ENCODE measurements at places on chromosomes 7 and 10. TPM values are rescaled to one million over a fixed set of nuclear protein-coding genes. Genes with fewer than 3 reads are reported as not detected.

The CALML3 gene
- total RNA-seq = not detected

The ACHE gene
- 0.25 TPM for total RNA-seq

DNA sequence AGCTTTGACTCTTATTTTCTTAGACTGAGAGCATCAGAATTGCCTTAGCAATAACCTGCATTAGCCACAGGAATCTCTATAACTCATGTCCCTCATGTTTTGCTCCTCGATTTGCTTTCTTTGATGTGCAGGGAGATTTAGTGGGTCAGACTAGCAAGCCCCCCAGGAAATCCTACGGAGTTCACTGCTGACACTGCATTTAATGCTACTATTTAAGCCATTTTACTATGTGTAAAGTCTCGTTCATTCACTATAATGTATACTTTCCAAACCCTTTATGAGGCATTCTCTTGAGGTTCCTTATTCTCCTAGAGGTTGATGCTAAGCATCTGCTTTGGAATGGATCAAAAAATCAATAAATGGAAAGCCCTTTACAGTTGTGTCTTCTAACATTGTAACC lies 28.4 kb downstream of the DYNC1I1 start:
- DNase-seq = no peak
- peaks cover 3% of the 10 kb centered on the region for H3K27me3 ChIP-seq
- no peaks in the 10 kb centered on the region for H3K36me3 ChIP-seq
- no peaks in the 10 kb centered on the region for H3K4me1 ChIP-seq
- H3K4me3 ChIP-seq = no peak overlapping the region

DNA sequence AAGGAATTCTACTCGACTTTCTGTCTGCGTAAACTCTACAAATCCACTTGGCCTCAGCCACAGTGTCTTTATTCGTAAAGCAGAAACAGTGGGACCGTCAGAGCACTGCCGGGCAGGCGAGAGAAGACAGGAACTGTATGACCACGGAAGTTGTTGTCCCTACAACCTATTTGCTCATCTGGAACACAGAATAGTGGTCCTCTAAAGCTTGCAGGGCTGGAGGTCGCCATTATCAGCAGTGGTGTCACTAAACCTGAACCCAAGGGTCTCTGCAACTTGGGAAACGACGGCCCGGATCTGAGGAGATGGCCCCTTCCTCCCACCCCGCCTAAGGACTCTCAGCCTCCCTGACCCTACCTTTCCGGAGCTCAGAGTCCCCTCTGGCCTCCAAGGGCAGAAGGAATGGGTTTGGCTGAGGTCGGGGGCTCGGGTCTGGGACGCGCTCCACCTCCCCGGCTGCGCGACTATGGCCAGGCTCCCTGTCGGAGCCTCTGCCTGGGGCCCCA lies 442 bp downstream of the STYXL1 start:
- peaks cover 22% of the 10 kb centered on the region for H3K4me1 ChIP-seq
- H3K27ac ChIP-seq = peak overlapping the region; percentile 92
- DNase-seq = no peak
- H3K27me3 ChIP-seq = no peaks in the 10 kb centered on the region
- peak overlapping the region; percentile 95 for H3K4me3 ChIP-seq

DNA sequence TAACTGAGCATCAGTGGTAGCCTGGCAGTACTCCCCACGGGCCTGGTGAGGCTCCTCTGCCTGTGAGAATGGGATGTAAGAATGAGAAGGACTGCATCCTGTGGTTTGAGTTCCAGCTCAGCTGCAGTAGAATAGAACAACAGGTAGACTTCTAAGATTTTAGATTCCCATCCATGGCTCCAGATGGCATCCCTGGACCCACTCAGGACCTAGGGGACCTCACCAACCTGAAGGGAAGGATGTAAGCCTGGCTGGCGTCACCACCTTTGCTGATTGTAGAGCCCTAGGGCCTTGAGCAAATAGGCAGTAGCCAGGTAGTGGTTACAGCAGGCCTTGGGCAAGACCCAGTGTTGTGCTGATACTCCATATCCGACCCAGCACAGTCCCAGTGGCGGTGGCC lies 9.6 kb upstream of the AOC1 start:
- H3K4me1 ChIP-seq = no peaks in the 10 kb centered on the region
- H3K36me3 ChIP-seq = no peaks in the 10 kb centered on the region
- H3K4me3 ChIP-seq = no peak overlapping the region
- no peak overlapping the region for H3K27ac ChIP-seq
- H3K27me3 ChIP-seq = no peaks in the 10 kb centered on the region

The TMEM140 gene
- total RNA-seq = 22.3 TPM

GRCh38 chr10:86363184-86363832 lies 3.3 kb downstream of the GRID1 start:
- peaks cover 9% of the 10 kb centered on the region for H3K27me3 ChIP-seq
- no peaks in the 10 kb centered on the region for H3K36me3 ChIP-seq
- no peak for DNase-seq
- no peak overlapping the region for H3K4me3 ChIP-seq

The GRID1 gene
- total RNA-seq = 0.14 TPM

- H3K36me3 ChIP-seq = no peaks in the 10 kb centered on the region
- peaks cover 21% of the 10 kb centered on the region for H3K4me1 ChIP-seq
- H3K4me3 ChIP-seq = no peak overlapping the region
- no peaks in the 10 kb centered on the region for H3K27me3 ChIP-seq
Measured at GRCh38 chr10:75600833-75601232, 169.4 kb downstream of the LRMDA start.

The TMEM213 gene
- not detected for total RNA-seq

- H3K36me3 ChIP-seq = no peaks in the 10 kb centered on the region
- H3K27me3 ChIP-seq = no peaks in the 10 kb centered on the region
- no peak overlapping the region for H3K27ac ChIP-seq
- no peak for DNase-seq
Measured at GRCh38 chr7:24945899-24946298, 34.1 kb downstream of the OSBPL3 start.

The FAM221A gene
- total RNA-seq = 2.8 TPM

DNA sequence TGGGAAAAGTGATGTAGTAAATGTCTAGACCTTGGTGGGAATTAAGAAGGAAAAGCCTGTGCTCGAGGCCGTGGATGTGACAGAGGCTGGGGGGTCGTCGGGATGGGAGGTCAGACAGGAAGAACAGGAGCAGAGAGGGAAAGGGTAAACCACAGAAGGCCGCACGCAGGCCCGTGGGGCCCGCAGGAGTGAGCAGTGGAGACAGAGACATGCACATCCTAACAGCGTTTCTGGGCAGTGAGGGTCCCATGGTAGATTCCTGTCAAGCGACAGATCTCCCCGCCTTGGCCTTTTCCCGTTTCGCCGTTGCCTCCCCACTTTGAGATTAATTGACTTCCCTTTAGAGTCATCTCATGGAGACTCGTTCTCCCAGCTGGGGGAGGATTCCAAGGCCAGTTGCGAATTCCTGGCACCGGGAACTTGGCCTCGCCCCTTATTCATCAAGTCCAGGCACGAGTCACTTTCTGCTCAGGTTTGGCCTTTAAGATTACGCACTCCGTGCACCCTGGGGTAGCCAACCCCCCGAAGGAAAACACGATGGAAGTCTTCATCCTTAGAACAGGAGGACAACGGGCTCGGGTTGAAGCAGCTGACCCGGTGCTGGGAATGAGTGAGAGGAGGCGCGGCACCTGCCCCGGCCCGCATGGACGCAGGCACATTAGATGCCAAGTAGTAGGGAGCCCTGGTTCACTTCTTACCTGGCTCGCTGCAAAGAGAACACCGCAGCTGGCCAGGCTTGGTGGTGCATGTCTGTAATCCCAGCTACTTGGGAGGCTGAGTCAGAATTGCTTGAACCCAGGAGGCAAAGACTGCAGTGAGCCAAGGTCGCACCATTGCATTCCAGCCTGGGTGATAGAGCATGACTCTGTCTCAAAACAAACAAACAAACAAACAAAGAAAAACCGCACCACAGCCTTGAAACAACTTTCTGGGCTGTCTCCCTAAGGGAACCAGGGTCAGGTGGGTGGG lies 315.2 kb upstream of the SHH start:
- no peak overlapping the region for H3K4me3 ChIP-seq
- no peaks in the 10 kb centered on the region for H3K36me3 ChIP-seq
- H3K27ac ChIP-seq = no peak overlapping the region

GRCh38 chr7:18901351-18901750 lies 216.1 kb downstream of the TWIST1 start:
- no peak for DNase-seq
- H3K36me3 ChIP-seq = no peaks in the 10 kb centered on the region
- no peak overlapping the region for H3K4me3 ChIP-seq
- H3K27me3 ChIP-seq = no peaks in the 10 kb centered on the region

DNA sequence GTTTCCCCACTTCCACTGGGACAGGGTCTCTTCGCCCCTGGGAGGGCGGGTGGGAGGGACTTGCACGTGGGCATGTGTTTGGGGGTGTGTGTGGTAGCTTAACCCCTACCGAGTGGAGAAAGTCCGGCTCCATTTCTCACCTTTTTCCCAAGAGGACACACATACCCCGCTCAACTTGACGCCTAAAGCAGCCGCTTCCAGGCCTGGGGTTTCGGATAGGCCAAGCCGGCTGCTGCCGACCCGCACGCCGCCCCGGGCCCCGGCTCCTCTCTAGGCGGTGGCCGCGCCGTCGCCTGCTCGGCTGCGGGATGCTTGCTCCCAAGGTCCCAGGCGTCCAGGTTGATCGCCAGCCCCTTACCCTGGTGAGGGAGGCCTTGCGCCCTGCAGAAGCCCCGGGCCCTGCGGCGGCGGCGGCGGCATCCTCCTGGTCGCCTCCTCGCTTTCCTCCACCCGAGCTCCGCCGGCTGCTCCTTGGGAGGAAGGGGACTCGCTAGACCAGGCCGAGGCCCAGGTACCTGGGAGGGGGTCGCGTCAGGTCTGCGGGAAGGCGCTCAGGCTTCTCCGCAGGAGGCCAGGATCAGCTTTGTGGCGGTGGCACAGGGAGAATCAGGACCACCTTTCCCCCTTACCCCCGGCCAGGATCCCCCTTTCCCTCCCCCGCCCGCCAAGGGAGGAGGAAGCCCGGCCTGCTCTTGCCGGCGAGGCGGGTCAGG lies 3.2 kb upstream of the GATA3 start:
- H3K4me3 ChIP-seq = no peak overlapping the region
- no peaks in the 10 kb centered on the region for H3K36me3 ChIP-seq
- H3K27ac ChIP-seq = no peak overlapping the region
- H3K27me3 ChIP-seq = peaks cover 6% of the 10 kb centered on the region

The SGCE gene
- 32.6 TPM for total RNA-seq

The LIPF gene
- total RNA-seq = not detected

The HHEX gene
- 16.2 TPM for total RNA-seq

GRCh38 chr10:81068460-81068859 lies 530.8 kb downstream of the SH2D4B start:
- no peaks in the 10 kb centered on the region for H3K36me3 ChIP-seq
- no peak overlapping the region for H3K27ac ChIP-seq
- H3K27me3 ChIP-seq = peaks cover 2% of the 10 kb centered on the region
- no peak overlapping the region for H3K4me3 ChIP-seq

GRCh38 chr7:20365486-20365885 lies 34.8 kb downstream of the ITGB8 start:
- no peaks in the 10 kb centered on the region for H3K27me3 ChIP-seq
- H3K4me3 ChIP-seq = no peak overlapping the region
- no peak for DNase-seq
- no peak overlapping the region for H3K27ac ChIP-seq

- no peak for DNase-seq
- H3K27me3 ChIP-seq = no peaks in the 10 kb centered on the region
- no peak overlapping the region for H3K4me3 ChIP-seq
- peaks cover 8% of the 10 kb centered on the region for H3K36me3 ChIP-seq
- H3K4me1 ChIP-seq = no peaks in the 10 kb centered on the region
- H3K27ac ChIP-seq = no peak overlapping the region
Measured at GRCh38 chr7:155755026-155755425, 57.2 kb downstream of the SHH start.

The CFAP69 gene
- 4.0 TPM for total RNA-seq

DNA sequence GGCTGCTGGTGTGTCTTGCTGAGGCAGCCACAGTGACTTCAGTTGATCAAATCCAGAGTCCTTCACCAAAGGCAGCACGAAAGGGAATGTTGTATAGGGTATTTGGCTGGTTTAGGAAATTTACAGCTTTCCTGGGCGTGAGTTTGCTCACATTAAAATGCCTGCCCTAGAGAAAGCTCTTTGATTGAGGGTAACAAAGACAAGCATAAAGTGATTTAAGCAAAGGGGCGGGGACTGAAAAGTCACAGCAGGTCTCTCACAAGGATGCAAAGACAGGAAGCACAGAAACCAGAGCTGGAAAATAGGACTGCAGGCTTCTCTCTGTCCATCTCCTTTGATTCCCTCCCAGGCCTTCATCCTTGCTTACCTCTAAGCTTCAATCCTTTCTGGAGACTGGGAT lies 139.2 kb downstream of the ELMO1 start:
- H3K27ac ChIP-seq = no peak overlapping the region
- no peak overlapping the region for H3K4me3 ChIP-seq
- DNase-seq = no peak
- H3K36me3 ChIP-seq = peaks cover 12% of the 10 kb centered on the region

DNA sequence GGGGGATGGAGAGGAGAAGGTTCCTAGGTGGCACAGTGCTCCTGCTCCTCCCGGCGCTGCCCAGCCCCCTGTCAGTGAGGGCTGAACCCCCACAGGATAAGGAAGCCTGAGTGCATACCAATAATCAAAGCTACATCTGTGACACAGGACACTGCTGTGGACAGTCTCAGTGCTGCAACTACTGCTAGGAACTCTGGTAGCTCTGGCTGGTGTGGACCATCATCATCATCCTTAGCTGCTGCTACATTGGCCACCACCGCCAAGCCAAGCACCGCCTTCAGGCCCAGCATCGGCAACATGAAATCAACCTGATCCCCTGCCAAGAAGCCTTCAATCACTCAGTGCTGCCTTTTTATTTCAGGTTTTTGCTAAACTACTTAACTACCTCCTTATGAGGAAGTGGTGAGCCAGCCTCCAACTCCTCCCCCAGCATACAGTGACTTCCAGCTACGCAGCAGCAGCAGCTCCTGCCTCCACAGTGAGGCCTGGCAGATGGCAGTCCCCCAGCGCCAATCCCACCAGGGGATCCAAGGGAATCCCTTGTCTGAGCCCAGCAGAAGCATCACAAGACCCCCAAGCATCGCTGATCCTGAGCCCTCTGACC lies 32.1 kb upstream of the SLC26A4 start:
- no peak overlapping the region for H3K27ac ChIP-seq
- DNase-seq = no peak
- H3K36me3 ChIP-seq = no peaks in the 10 kb centered on the region
- no peaks in the 10 kb centered on the region for H3K4me1 ChIP-seq
- no peak overlapping the region for H3K4me3 ChIP-seq

The GPNMB gene
- total RNA-seq = 10.5 TPM

The HOGA1 gene
- 21.7 TPM for total RNA-seq

GRCh38 chr7:64429232-64429631 lies 115.5 kb downstream of the ZNF736 start:
- H3K4me3 ChIP-seq = no peak overlapping the region
- no peaks in the 10 kb centered on the region for H3K36me3 ChIP-seq
- no peaks in the 10 kb centered on the region for H3K4me1 ChIP-seq
- H3K27me3 ChIP-seq = no peaks in the 10 kb centered on the region
- H3K27ac ChIP-seq = no peak overlapping the region

DNA sequence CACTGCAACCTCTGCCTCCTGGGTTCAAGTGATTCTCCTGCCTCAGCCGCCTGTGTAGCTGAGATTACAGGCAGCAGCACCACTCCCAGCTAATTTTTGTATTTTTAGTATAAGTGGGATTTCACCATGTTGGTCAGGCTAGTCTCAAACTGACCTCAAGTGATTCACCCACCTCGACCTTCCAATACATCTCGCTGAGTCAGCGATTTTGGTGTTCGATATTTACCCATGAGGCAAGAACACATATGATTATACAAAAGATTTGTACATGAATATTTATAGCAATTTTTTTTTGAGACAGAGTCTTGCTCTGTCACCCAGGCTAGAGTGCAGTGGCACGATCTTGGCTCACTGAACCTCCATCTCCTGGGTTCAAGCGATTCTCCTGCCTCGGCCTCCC lies 19.8 kb downstream of the PNLIP start:
- no peak for DNase-seq
- H3K36me3 ChIP-seq = no peaks in the 10 kb centered on the region
- no peak overlapping the region for H3K4me3 ChIP-seq
- H3K27me3 ChIP-seq = peaks cover 10% of the 10 kb centered on the region
- no peak overlapping the region for H3K27ac ChIP-seq

The CYP3A5 gene
- total RNA-seq = 21.9 TPM
